Fibroblast of lung (primary cell): ENCODE measurements at places on chromosomes 5 and 9. TPM values are rescaled to one million over a fixed set of nuclear protein-coding genes. Genes with fewer than 3 reads are reported as not detected.

Gene TBC1D13
- 7.4 and 9.2 TPM in 2 replicates for total RNA-seq

Gene AK3
- total RNA-seq = 53.9 and 90.3 TPM in 2 replicates

Gene GCNT1
- 18.5 and 27.7 TPM in 2 replicates for total RNA-seq

Gene OGN
- total RNA-seq = 1.3 and 6.2 TPM in 2 replicates

- no peak overlapping the region for H3K4me3 ChIP-seq
- H3K27ac ChIP-seq = no peak overlapping the region
- H3K36me3 ChIP-seq = no peaks in the 10 kb centered on the region
- H3K27me3 ChIP-seq = no peaks in the 10 kb centered on the region
Measured at GRCh38 chr5:169122951-169123350, 178.0 kb downstream of the SLIT3 start.

DNA sequence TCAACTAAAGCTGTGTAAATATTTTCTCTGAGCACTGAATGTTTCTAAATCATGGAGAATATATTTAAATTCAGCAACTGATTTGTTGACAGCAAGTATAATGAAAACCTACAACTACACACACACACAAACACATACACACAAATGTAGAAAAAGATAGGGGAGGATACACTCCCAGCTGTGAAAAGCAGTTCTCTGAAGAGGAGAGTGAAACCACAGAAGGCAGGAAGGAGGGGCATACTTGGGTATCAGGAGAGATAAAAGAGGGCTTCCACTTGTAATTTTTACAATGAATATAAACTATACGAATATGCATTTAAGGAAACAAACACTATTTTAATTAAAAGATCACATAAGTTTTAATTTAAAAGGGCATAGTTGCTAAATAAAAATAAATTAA, 227.8 kb upstream of the SLC24A2 start:
- no peaks in the 10 kb centered on the region for H3K27me3 ChIP-seq
- H3K27ac ChIP-seq = no peak overlapping the region
- H3K4me1 ChIP-seq = no peaks in the 10 kb centered on the region
- H3K4me3 ChIP-seq = no peak overlapping the region

DNA sequence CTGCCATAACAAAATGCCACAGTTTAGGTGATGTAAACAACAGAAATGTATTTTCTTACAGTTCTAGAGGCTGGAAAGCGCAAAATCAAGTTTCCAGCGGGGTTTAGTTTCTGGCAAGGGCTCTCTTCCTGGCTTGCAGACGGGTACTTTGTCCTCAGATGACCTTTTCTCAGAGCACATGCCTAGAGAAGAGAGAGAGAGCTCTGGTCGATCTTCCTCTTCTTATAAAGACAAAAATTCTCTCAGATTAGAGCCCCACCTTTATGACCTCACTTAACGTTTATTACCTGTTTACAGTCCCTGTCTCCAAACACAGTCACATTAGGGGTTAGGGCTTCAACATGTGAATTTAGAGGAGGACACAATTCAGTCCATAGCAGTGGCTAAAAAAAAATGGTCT, 119.7 kb downstream of the CETN3 start:
- no peak overlapping the region for H3K4me3 ChIP-seq
- DNase-seq = peak; percentile 15
- no peaks in the 10 kb centered on the region for H3K4me1 ChIP-seq
- H3K27ac ChIP-seq = no peak overlapping the region
- H3K36me3 ChIP-seq = no peaks in the 10 kb centered on the region
- H3K27me3 ChIP-seq = no peaks in the 10 kb centered on the region

GRCh38 chr5:134989266-134989830, 21.6 kb downstream of the CATSPER3 start:
- DNase-seq = peak; percentile 70
- H3K36me3 ChIP-seq = no peaks in the 10 kb centered on the region
- no peaks in the 10 kb centered on the region for H3K27me3 ChIP-seq

DNA sequence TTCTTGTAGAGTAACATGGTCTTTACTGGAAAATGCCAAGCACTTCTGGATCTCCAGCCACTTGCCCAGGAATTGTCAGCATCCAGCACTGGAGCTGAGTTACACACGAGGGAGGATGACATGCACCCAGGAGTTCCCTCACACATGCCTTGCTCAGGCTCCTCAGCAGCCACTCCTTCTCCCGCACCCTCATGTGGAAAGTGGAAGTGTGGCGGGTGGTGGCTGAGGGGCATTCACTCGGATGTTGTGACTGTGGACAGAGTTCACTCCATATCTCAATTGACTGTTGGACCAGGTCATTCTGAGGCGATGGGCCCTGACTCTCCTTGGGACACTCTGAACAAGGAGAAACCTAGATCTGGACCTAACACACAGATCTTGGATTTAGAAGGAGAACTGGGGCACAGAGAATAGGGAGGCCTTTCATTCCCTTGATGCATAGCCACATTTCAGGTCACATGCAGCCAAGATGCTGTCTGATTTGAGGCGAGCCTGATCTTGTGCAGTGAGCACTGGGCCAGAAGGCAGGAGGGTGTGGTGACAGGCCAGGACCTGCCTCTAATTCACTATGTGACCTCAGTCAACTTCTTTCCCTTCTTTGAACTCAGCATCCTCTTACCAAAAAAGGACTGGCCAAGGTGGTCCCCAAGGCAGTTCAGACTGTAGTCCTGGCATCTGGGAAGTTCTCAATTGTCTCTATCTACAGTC, 62.1 kb downstream of the CYSTM1 start:
- no peak overlapping the region for H3K4me3 ChIP-seq
- H3K27me3 ChIP-seq = no peaks in the 10 kb centered on the region
- no peaks in the 10 kb centered on the region for H3K36me3 ChIP-seq
- peaks cover 14% of the 10 kb centered on the region for H3K4me1 ChIP-seq
- DNase-seq = no peak
- H3K27ac ChIP-seq = no peak overlapping the region

DNA sequence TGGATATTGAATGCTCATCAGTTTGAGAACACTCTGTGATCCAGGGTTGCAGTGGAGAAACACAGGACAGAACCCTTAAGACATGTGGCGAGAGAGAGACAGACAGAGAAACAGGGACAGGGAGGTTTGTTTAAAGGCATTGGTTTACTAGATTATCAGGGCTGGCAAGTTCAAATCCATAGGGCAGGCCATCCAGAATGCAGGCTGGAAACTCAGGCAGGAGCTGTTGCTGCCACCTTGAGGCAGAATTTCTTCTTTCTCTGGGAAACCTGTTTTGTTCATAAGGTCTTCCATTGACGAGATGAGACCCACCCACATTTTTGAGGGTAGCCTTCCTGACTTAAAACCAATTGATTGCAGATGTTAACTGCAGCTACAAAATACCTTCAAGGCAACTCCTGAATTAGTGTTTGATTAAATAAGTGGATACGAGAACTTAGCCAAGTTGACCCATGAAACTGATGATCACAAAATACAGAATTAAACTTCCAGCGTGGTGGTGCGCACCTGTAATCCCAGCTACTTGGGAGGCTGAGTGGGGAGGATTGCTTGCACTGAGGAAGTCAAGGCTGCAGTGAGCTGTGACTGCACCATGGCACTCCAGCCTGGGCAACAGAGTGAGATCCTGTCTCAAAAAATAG, 55.9 kb downstream of the NSUN2 start:
- no peaks in the 10 kb centered on the region for H3K4me1 ChIP-seq
- H3K36me3 ChIP-seq = no peaks in the 10 kb centered on the region
- DNase-seq = peak; percentile 55
- H3K4me3 ChIP-seq = no peak overlapping the region

DNA sequence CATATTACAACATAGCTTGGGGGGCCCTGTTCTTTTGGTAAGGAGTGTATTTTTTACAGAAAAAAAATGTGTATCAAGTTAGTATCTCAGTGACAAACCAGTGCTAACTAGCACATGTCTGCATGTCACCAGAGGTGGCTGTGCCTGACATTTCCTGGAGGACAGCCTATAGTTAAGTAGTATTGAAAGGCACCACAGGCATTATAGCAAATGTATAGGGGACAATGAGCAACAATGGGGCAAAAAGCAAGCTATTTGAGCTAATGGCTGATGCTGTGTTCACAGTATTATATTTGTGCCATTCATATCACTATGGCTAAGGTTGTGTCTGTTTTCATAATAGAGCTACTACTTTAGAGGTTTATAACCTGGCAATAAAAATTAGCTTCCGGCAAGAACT, 1644.0 kb downstream of the MAT2B start:
- H3K4me3 ChIP-seq = no peak overlapping the region
- no peaks in the 10 kb centered on the region for H3K27me3 ChIP-seq
- no peak for DNase-seq
- H3K4me1 ChIP-seq = no peaks in the 10 kb centered on the region

DNA sequence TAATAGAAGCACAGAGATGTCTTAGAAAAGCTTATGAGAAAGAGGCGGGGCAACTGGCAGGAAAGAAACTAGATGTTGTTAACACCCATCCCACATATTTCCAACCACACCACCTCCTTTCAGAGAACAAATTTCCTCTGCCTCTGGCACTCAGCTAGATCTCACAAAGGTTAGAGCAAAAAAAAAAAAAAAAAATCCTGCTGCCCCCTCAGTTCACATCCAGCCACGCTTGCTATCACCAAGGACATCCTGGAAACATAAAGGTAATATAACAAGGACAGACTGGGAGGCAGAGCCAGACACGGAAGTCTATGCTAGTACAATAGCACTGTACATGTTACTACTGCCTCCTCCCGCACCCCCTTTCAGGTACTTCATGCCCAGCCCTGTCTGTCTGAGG, 238.0 kb upstream of the PTGER4 start:
- no peaks in the 10 kb centered on the region for H3K27me3 ChIP-seq
- no peak for DNase-seq
- no peaks in the 10 kb centered on the region for H3K36me3 ChIP-seq
- H3K27ac ChIP-seq = no peak overlapping the region
